Activated T-cell treated with anti-CD3 and anti-CD28 coated beads, Interleukin-2, amount 50 U/mL, for 72 hours (primary cell): ENCODE measurements at places on chromosomes 7 and 10. TPM values are rescaled to one million over a fixed set of nuclear protein-coding genes. Genes with fewer than 3 reads are reported as not detected.

DNA sequence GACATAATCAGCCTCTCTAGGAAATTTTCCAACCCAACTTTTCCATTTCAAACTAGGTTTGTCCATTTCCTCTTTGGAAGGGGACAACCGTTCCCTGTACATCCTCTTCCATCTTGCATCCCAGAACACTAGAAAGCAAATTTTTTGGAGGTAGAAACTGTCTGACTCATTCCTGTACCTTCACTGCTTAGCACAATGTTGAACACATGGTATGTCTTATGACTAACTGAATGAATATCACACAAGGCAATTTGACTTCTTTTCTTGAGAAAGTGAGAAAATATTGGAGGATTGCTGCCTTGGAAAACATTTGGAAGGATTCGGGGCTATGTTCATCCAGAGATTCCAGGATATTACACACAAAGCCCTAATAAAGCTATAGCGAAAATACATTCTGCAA lies 289.1 kb downstream of the FGFR2 start:
- DNase-seq: no peak

DNA sequence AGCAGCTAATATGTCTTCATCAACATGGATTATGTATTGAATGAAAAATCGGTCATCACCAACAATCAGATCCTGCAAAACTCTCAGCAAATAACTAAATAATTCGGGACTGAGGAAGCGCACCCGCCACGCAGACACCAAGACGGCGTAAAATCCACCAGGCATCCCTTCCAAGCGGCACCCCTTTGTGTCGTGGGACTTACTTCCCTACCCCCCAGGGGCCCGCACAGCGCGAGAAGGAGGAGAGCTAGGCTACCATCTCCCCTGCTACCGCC lies 721 bp downstream of the ARL3 start:
- no peak for DNase-seq

CTTNBP2 gene
- not detected for total RNA-seq

DBF4 gene
- 75.7 TPM for total RNA-seq
